ENCODE measurements at places on chromosomes 7 and 10. TPM values are rescaled to one million over a fixed set of nuclear protein-coding genes. Genes with fewer than 3 reads are reported as not detected.

- H3K27ac ChIP-seq, result no peak overlapping the region
- no peak overlapping the region for H3K4me3 ChIP-seq
- no peaks in the 10 kb centered on the region for H3K36me3 ChIP-seq
These were observed 51.2 kb upstream of the CARD11 start for GRCh38 chr7:3094701-3095445.

DNA sequence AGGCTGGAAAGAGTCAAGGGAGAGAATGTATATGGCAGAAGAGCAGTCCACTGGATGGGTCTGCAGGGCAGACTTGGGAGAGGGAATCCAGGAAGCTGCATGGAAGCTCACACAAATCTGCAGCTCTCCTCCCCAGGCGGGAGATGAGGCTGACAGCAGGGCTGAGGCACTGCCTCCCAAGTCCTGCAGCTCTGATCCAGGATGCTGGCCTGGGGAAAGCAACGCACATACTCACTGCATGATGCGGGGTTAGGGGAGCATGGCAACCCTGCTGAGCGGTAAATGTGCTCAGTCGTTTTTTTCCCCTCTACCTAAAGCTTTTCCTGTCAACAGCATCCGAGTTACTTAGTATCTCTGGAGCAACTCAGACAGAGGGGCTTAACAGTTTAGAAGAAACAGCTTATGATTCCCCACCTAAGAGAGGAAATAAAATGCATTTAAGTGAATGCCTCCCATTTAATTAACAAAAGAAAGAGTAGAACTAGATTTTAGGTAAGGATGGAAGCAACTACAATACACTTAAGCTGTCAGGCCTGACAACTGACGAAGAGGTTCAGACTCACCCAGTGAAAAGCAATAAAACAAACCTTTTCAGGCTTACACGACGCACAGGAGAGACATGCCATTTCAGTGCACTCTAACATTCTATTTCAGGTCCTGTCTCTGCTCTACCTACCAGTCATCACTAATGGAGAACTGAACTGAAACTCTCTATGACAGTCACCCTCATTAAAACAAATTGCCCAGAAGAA, 37.0 kb downstream of the CHCHD3 start:
- H3K4me3 ChIP-seq, result no peak overlapping the region
- no peaks in the 10 kb centered on the region for H3K27me3 ChIP-seq
- H3K4me1 ChIP-seq, result peaks cover 25% of the 10 kb centered on the region
- peak overlapping the region; percentile 57 for H3K27ac ChIP-seq
- peak; percentile 77 for DNase-seq

- peaks cover 18% of the 10 kb centered on the region for H3K4me1 ChIP-seq
- no peaks in the 10 kb centered on the region for H3K36me3 ChIP-seq
- no peak overlapping the region for H3K27ac ChIP-seq
These were observed 66.5 kb downstream of the UNCX start for GRCh38 chr7:1298931-1299885.

DNA sequence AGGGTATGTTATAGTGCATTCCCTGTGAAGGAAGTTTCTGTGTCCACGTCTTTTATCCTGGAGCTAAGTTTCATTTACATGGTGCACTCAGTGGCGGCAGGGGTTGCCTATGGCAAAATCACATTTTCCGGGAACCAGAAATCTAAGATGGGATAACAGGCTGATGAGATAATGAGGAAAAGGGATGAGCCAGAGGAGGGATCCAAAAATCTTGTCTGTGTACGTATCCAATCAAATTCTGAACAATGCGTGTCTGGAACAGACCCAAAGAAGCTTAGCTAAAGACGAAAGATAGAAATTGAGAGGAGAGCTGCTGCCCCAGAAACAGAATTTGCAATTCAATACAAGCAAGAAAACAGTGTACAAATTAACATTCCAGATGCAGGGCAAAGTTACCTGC, 16.1 kb downstream of the LANCL2 start:
- no peaks in the 10 kb centered on the region for H3K27me3 ChIP-seq
- no peak overlapping the region for H3K4me3 ChIP-seq
- no peaks in the 10 kb centered on the region for H3K36me3 ChIP-seq
- no peaks in the 10 kb centered on the region for H3K4me1 ChIP-seq
- H3K27ac ChIP-seq, result no peak overlapping the region

DNA sequence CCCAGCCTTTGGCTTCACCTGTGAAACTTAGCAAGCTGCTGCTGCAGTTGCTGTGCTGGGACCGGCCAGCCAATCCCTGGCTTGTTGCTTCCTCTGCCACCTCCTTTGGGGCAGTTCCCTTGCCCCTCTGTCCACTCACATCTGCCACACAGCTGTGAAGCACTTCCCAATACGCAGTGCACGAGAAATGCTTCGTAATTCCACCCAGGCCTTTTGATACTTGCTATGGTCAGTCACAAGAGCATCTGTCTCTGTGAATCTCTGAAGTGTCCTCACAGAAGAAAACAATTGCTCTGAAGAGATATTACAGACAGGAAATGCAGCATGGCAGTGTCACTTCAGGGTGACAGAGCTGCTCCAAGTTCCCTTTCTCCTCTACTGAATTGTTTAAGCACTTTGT, 208.5 kb downstream of the PTEN start:
- H3K36me3 ChIP-seq, result no peaks in the 10 kb centered on the region
- no peak overlapping the region for H3K27ac ChIP-seq

DNA sequence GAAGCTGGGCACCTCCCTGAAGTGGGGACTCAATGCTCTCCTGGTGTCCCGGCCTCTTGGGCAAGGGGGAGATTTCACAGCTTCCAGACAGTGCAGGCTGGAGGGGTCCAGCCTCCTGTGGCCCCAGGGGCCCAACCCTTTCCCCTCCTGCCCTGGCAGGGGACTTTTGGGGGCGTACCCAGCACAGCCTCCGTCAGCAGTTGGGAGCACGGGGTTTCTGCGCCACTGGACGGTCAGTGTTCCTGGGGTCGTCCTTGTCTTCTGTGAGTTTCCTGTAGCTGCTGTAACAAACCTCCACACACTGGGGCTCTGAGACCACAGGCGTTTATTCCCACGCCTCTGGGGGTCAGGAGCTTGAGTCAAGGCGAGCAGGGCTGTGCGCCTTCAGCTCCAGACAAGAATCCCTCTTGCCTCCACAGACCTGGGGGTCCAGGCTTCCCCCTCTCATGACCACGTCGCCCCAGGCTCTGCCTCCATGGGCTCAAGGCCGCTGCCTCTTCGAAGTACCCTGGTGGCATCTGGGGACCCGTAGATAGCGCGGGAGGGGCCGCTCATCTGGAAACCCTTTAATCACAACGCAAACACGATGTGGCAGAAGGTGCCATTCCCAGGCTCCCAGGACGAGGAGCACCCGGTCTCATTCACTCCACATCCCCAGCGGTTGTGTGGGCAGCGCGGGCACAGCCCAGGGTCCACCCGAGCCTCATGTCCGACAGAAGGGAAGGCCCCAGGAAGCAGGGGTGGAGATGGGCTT, 14.0 kb downstream of the PWWP2B start:
- H3K4me3 ChIP-seq, result no peak overlapping the region
- H3K27me3 ChIP-seq, result no peaks in the 10 kb centered on the region
- H3K27ac ChIP-seq, result no peak overlapping the region
- no peaks in the 10 kb centered on the region for H3K36me3 ChIP-seq
- H3K4me1 ChIP-seq, result peaks cover 29% of the 10 kb centered on the region
- no peak for DNase-seq

DNA sequence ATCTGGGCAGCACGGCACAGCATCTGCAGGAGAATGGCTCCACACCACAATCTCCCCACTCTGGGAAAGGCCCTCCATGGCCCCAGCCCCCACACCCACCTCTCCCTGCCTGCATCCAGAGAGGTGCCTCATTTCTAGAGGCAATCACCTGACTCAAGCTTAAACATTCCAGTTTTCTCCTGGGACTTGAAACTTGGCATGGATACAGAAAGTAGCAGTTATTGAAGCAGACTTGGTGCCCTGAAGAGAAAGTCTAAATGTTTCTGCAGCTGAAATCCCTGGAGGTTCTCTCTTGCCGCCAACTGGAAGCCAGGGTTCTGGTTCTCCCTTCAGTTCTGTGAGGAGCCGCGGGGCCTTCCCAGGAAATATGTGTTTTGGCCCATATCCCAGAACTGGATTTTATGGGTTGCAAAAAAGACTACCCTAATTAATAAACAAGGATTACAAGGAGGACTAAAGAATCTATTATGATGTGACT, 122.8 kb downstream of the SKIDA1 start:
- no peak overlapping the region for H3K4me3 ChIP-seq
- H3K4me1 ChIP-seq, result peaks cover 10% of the 10 kb centered on the region
- no peaks in the 10 kb centered on the region for H3K27me3 ChIP-seq
- DNase-seq, result no peak
- H3K36me3 ChIP-seq, result no peaks in the 10 kb centered on the region

GRCh38 chr7:82284936-82285519, 158.5 kb downstream of the CACNA2D1 start:
- no peak for DNase-seq
- H3K36me3 ChIP-seq, result no peaks in the 10 kb centered on the region
- peaks cover 10% of the 10 kb centered on the region for H3K4me1 ChIP-seq
- no peak overlapping the region for H3K27ac ChIP-seq
- no peaks in the 10 kb centered on the region for H3K27me3 ChIP-seq
- no peak overlapping the region for H3K4me3 ChIP-seq

- peaks cover 8% of the 10 kb centered on the region for H3K4me1 ChIP-seq
- no peaks in the 10 kb centered on the region for H3K27me3 ChIP-seq
- DNase-seq, result no peak
These were observed 52.7 kb upstream of the AGBL3 start for GRCh38 chr7:134933460-134934068.

DNA sequence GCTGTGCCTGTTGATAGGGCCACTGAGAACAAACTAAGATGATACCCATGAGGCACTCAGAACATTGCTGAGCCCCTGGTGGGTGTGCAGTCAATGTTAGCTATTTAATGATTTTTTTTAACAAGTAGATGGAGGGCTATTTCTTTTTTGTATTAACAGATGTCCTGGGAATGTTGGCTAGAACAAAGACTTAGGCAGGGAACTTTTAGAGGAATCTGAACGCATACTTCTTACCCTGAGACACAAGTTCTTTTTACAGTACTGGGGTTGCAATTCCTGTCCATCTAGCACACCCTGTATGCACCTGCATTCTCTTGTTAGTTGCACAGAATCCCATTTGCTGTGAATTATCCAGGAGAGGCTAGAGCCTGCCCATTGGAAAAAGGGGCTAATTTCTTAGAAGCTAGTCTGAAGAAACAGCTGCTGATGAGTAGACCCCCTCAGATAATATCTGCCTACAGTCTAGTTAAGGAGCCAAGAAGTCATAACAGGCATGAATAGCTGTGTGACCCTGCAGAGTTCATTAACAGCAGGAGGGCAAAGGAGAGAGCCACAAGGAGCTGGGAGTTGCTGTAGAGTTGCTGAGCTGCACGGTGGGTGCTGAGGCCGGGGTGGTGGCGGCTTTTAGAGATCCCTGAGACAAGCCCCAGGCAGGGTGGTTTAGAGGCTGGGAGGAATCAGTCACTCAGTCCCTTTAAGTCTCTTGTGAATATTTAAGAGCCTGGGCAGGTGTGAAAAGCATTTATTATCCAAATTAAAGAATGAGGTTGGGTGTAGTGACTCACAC, 103.7 kb upstream of the FZD8 start:
- no peaks in the 10 kb centered on the region for H3K36me3 ChIP-seq
- H3K4me3 ChIP-seq, result no peak overlapping the region
- no peak for DNase-seq
- H3K27me3 ChIP-seq, result no peaks in the 10 kb centered on the region
- H3K4me1 ChIP-seq, result peaks cover 3% of the 10 kb centered on the region

DNA sequence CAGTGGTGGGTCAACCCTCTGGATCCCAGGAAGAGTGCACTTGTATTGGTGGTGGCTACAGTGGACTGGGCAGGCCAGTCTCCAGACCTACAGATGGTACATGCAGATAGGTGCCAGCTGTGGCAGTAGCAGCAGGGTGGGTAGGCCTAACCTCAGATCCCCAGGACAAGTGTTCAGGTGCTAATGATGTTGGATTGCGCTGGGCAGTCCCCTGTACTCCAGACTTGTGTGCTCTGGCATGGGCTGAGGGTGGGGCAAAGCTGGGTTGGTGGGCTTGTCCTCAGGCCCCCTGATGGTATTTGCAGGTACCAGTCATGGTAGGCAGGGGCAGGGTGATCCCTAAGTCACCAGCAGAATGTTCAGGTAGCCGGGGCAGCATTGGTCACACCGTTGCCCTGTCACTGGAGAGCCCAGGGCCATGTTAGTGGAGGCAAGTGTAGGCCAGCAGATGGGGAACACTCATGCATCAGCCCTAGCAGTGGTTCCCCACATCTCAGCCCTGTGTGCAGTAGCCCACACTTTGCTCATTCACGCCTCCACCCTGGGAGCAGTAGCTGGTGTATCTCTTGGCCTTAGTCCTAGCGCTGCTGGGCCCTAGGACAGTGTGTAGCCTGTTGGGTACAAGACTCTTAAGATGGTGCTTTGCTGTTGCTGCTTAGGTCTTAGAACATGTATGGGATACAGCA, 171.3 kb downstream of the MLLT10 start:
- no peak for DNase-seq
- peaks cover 10% of the 10 kb centered on the region for H3K4me1 ChIP-seq
- no peak overlapping the region for H3K4me3 ChIP-seq

- H3K4me3 ChIP-seq, result no peak overlapping the region
- no peaks in the 10 kb centered on the region for H3K36me3 ChIP-seq
- H3K27ac ChIP-seq, result no peak overlapping the region
- H3K27me3 ChIP-seq, result no peaks in the 10 kb centered on the region
These were observed 86.8 kb upstream of the ZMIZ1 start for GRCh38 chr10:78981970-78982281.

DNA sequence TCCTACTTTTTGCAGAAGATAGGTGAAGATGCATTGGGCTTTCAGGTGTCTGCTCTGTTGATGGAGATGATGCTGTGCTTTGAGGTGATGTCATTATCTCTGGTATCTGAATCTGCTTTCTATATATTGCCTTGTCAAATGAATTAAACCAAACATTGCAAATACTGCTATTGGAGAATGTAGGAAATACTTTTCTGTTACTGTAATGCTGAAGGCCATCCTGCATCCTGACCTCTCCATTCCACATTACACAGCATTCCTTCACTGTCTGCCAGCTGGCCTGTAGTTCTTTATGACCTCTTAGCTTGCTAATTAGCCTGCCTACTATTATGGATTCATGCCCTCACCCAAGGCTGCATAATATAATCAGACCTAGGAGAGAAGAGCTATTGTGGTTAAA, 73.2 kb downstream of the VCL start:
- DNase-seq, result no peak
- no peaks in the 10 kb centered on the region for H3K27me3 ChIP-seq
- H3K4me1 ChIP-seq, result no peaks in the 10 kb centered on the region
- no peak overlapping the region for H3K4me3 ChIP-seq
- no peaks in the 10 kb centered on the region for H3K36me3 ChIP-seq

The CALHM1 gene
- 0.06 TPM for total RNA-seq

The ATP6V0A4 gene
- not detected for total RNA-seq

The CCDC136 gene
- 93.6 TPM for total RNA-seq

The ZNF727 gene
- not detected for total RNA-seq

The CACUL1 gene
- 38.8 TPM for total RNA-seq

The HOXA5 gene
- not detected for total RNA-seq

All from neural progenitor cell (in vitro differentiated cells).